NCI-H1092 treated with DMSO at 0.1 percent for 48 hours (cell line): ENCODE measurements at places on chromosomes 2 and 18.

- DNase-seq: no peak
These were observed 129.3 kb upstream of the CCDC150 start for GRCh38 chr2:196510246-196510645.

DNA sequence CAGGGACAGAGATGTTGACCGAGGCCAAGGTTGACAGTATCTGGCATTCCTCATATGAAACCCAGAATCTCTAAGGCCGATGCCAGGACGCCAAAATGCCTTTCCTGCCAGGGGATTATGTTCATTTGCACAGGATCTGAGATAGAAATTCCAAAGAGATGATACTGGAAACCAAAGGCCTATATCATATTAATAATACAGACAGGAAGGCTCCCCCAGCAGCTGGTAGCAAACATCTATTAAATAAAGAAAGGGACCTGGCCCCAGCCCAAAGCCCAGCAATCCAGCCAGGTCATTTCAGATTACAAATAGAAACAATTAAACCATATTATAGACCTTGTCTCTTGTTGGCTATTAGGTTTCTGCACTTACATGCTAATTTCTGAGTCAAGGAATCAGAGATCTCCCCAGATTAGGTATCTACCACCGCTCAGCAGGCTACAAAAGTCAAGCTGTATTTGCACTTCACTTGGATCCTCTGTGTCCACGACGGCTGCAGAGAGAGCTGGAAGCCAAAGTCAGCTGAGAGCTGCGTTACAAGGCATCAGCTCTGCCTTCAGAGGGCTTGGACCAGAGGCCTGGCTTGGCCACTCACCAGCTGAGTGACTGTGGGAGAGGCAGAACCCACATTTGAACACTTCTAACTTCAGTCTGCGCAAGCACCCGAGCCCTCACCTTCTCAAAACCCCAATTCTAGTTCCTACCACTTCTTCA, 269.3 kb upstream of the SIX2 start:
- peak; percentile 52 for DNase-seq

GRCh38 chr2:240269380-240269779, 128.9 kb upstream of the OTOS start:
- no peak for DNase-seq

DNA sequence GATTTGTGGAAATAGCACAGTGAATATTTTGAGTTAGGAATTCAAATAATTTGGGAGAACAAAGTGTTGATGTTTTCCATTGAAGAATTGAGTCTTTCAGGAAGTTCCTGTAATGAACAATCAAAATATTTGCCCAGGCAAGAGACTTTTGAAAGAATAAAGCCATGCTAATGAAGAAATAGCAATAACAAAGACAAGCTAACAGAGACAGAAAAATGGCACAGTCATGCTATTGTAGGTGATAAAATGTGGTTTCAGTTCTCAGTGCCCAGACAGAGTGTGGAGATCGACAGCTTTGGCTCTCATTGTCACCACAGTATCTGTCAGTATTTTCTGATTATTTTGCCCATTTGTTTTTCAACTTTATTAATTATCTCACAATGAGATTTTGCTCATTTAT, 490.8 kb upstream of the PIK3C3 start:
- DNase-seq: no peak

DNA sequence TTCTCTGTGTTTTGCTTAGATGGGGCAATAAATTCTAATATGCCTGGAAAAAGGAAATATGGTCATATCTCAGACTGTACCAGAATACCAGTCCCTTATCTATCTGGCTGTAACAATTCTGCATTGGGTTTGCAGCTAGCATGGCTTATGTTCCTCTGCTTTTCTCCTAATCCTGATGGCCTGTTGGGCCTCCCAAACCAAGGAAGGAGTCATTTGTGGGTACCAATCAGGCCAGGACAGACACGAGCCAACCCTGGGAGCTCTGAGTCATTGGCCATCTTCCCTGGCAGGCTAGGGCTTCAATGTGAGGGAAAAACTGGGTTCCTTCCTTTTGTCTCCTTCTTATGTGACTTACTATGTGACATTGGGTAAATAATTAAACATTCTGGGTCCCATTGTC, 12.0 kb downstream of the SMARCAL1 start:
- no peak for DNase-seq

GRCh38 chr2:8462899-8463648, 218.8 kb upstream of the ID2 start:
- no peak for DNase-seq

- DNase-seq: no peak
These were observed 73.0 kb downstream of the NCAPH start for GRCh38 chr2:96408616-96409015.

DNA sequence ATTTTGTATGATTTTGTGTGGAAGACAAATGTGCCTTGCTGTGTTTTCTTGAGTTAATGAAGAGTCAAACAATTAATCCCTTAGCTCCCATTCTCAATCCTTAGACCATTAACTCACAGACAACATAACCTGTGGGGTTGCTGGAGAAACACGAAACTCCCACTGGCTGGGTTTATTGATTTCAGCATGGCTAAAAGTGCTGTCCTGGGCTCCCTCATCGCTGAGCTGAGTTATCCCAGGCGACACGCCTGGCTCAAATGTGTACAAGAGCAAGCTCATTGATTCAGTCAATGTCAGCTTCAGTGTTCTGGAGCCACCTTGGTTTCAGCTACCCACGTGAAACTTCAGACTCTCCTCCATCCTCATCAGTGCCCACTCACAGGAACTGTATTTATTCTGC, 896.1 kb downstream of the CNTNAP5 start:
- DNase-seq: no peak

- no peak for DNase-seq
These were observed 61.2 kb upstream of the RAB27B start for GRCh38 chr18:54767098-54767497.

- no peak for DNase-seq
These were observed 88.5 kb downstream of the SH3RF3 start for GRCh38 chr2:109217362-109218086.

GRCh38 chr18:28684746-28685355, 507.9 kb upstream of the CDH2 start:
- no peak for DNase-seq

DNA sequence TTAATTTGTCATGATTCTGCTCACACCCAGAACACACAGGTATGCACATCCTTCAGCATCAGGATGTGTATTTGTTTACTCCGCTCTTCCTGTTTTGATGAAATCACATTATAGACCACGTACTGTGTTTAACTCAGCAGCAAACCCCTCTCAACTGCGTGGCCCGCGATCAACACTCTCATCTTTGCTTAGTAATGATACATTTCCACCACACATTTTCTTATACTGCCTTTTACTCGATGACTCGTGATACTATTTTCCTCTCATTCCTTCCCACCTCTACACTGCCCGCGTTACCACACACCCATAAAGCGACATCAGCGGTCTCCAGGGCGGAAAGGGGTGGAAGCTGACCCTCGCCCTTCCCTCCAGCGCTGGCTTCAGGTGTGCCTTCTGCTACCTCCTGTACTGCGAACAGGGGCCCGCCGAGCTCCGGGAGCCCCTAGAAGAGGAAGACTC, 1.3 kb downstream of the NETO1 start:
- no peak for DNase-seq

GRCh38 chr2:206800506-206801417, 35.4 kb downstream of the FASTKD2 start:
- peak; percentile 46 for DNase-seq

DNA sequence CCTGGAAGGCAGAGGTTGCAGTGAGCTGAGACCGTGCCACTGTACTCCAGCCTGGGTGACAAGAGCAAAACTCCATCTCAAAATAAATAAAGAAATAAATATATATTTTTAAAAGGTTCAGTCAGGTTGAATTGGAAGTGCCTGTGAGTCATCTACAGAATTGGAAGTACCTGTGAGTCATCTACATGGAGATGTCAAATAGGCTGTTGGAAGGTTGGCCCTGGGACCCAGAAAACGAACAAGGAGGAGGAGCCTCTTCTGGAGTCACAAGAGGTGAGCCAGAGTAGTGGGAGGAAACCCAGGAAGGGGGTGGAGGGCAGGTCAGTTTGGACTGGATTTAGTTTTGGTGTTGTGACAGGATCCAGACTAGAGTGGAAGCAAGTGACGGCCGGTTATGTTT, 15.2 kb upstream of the SCYGR1 start:
- DNase-seq: no peak

DNA sequence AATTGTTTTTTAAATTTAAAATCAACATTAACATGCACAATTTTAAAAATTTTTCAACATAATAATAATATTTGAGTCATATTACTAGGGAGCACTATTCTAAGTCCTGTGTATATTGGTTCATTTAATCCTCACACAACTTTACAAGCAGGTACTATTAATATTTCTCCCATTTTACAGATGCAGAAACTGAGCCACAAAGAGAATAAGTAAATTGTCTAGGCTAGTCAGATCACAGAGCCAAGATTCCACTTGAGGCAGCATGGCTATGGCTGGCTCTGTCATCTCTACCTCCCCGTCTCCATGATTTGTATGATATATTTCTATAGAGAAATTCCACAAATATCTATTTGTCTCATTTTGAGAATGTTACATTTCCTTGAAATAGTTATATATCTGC, 15.1 kb downstream of the CCNT2 start:
- DNase-seq: no peak

DNA sequence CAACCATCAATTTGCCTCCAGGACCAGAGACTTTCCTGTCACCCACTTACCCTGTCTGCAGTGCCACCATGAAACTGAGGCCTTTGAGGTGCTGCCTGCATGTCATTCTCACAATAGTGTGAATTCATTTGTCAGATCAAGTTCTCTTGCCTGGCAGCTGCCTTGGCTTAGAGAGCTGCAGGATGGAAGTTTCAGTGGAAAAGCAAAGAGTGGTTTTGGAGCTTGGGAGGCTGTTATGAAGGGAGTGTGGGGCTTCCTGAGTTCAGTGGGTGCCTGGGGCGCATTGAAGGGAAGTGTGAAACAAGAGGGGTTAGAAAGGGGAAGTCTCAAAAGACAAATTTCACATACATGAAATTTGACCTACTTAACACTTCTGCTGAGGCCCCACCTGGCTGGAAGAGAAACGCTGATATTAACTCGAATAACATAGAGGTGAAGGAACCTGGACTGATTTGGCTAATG, 7.9 kb upstream of the LBH start:
- no peak for DNase-seq

DNA sequence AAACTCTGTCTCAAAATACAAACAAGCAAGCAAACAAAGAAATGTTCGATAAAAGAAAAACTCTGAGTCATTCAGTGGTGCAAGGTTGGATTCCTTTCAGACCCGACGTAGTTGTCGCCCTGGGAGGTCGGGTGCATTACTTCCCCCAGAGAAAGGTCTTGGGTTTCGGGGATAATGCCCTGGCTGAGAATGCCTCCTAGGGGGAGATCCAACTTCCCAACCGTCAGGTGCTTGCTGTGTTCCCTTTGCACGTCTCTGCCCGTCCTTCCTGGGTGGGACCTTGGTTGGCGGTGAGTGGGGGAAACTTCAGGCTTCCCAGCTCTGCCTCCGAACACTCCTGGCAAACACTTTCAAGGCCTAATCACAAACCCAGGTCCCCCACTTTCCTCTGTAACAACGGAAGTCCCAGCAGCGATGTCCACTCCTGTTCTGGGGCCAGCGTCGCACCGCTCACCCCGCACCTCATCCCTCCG, 609 bp downstream of the TPGS2 start:
- peak; percentile 77 for DNase-seq

GRCh38 chr2:64202206-64202845, 58.1 kb upstream of the PELI1 start:
- no peak for DNase-seq

DNA sequence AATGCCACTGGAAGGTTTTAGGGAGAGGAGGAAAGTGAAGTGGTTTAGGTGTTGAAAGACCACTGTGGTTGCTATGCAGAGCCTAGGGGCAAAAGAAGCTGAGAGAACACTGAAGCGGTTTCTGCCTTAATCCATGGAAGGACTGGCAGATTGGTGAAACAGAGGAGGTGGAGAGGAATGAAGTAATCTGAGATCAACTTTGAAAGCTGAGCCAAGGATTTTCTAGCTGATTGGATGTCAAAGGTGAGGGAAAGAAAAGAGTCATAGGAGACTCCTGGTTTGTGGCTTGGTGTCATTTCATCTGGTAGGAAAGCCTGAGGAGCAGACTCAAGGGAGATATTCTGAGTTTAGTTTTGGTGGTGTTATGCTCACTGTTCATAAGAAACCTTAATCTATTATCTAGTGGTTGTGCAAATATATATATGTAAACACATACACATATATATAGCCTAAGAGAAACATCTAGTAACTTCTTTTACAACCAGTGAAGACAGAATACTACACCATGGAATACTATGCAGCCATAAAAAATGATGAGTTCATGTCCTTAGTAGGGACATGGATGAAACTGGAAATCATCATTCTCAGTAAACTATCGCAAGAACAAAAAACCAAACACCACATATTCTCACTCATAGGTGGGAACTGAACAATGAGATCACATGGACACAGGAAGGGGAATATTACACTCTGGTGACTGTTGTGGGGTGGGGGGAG, 134.1 kb upstream of the CREB1 start:
- no peak for DNase-seq

DNA sequence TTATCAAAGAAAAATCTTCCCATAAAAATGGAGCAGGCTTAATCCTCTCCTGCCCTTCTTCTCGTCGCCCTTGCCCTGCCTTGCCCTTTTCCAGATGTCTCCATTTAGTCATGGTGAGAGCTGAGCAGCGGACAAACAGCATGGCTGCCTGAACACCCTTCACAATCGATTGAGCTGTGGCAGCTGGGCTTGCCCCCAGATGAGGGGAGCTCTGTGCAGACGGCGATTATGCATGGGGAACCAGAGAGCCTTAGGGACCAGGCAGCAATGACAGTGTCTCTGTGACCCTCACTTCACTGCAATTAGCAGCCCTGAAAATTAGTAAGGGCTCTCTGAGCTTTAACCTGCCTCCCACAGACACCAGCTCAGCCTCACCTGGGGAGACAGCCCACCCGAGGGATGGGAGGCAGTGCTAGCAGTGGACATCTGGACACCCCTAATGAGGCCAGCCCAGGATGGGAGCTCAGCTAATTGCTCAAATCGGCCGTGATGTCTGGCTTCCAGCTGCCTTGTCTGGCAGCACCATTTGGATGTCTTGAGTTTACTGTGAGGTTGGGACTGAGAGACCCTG, 365.7 kb downstream of the TNS1 start:
- no peak for DNase-seq

DNA sequence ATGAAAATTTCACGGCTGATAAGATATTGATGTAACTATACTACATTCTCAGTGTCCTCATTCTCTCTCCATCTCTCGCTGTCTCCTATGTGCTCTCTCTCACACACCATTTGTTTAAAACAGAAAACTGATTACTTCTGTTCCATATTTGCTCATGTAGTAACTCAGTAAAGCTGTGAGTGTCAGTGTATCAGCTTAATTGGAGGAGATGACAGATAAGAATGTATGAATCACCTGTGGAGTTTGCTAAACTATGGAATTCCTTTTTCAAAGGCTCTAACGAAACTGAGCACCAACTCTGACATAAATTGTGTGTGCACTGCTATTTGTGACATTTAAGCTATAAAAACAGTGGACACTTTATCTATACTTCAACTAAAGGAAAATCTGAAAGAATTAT, 1080.0 kb downstream of the DSC3 start:
- DNase-seq: no peak

GRCh38 chr2:36554531-36554930, 43.4 kb downstream of the FEZ2 start:
- no peak for DNase-seq

- no peak for DNase-seq
These were observed 211.9 kb downstream of the RBM43 start for GRCh38 chr2:151049746-151050145.
